Stimulated activated CD4-positive, alpha-beta T cell treated with anti-CD3 and anti-CD28 coated beads, Interleukin-1b, Interleukin-23, amount 100 ng/mL, for 4 hours (primary cell): ENCODE measurements at places on chromosomes 6 and 20.
A peak's percentile ranks its signal among the peaks of the same experiment; 100 is the strongest.

DNA sequence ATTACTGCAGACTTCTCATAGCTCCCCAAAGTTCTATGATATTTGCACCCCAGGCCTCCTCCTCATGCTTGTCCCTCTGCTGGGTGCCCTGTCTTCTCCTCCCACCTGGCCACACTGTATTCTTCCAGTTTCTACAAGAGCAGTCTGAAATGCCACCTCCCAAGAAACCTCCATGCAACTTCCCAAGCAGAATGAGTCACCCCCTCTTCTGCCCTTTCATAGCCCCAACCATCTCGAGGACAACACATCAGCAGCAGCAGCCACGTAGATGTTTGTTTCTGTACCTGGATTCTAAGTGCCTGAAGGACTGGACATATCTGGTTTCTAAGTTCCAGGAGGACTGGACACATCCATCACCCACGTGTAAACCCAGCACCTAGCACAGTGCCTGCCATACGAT is 6.6 kb upstream of the ULBP2 start:
- DNase-seq: no peak

DNA sequence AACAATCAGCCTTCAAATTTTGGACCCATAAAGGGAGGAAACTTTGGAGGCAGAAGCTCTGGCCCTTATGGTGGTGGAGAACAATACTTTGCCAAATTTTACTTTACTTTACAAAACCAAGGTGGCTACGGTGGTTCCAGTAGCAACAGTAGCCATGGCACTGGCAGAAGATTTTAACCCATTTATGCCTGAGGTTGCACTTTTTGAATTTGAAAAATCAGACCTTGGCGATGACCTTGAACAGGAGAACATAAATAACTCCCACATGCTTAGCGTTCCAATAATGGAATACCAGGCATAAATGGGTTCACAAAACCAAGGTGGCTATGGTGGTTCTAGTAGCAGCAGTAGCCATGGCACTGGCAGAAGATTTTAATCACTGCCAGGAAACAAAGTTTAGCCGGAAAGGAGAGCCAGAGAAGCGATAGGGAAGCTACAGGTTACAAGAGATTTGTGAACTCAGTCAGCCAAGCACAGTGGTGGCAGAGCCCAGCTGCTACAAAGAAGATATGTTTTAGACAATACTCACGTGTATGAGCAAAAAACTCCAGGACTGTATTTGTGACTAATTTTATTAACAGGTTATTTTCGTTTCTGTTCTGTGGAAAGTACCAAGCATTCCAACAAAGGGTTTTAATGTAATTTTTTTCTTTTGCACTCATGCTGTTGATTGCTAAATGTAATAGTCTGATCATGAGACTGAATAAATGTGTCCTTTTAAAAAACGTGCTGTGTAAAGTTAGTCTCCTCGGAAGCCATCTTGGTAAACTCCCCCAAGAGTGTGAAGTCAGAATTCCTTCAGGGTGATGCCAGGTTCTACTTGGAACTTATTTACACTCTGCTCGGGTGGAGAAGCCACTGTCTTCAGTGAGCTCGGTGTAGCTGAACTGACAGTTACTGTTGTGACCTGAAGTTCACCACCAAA is 6.7 kb downstream of the SFT2D1 start:
- DNase-seq: no peak

DNA sequence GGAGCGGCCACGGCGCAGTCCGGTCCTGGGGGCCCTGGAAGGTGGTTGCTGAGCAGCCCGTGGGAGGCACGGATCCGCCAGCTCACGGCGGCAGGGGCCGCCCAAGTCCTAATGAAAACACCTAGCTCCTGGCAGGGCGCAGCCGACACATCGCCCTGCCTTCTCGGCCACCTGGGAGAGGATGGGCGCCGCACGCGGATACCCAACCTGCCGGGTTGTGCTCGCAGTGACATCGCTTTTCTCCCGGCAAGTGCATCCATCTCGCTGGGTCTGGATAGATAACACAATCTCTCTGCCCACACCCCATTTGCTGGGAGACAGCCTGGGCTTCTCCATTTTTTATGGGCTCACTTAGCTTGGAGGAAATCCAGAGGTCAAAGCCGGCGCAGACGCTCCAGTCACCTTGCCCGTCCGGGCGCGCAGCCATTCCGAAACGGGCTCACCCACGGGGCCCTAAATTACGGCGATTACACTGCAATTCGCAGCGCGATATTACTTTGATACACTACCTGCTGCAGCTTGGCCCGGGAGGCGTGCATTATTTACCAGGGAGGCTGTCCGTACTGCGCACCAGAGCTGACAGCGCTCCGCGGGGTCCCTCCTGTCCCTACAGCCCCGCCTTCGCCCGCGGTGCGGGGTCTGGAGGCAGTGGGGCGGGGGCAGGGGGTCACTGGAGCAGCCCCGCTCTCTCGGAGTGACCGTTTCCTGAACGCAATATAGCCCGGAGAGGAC is 36.2 kb upstream of the CCDC167 start:
- peak; percentile 27 for DNase-seq

DNA sequence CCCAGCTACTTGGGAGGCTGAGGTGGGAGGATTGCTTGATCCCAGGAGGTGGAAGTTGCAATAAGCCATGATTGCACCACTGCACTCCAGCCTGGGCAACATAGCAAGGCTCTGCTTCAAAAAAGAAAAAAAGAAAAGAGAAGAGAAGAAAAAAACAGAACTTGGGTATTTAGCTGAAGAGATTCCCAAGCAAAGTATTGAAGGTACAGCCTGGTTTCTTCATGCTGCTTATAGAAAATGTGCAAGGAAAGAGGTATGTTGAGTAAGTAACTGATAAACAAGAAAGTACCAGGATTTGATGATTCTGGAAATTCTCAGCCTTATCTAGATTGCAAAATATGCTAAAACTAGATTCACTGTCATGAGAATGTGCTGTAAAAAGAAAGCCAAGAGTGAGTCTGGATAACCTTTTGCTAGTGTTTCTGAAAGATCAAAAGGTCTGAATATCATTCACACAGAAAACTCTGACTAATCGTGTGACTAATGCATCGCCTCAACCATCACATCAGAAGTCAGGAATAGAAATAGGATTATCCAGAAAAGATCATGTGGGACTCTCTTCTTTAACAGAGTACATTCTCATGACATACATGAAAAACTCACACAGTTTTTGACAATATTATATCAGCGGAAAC is 32.4 kb upstream of the NOP56 start:
- DNase-seq: no peak

- DNase-seq: no peak
Measured at GRCh38 chr20:10513931-10514575, 78.9 kb downstream of the SLX4IP start.

DNA sequence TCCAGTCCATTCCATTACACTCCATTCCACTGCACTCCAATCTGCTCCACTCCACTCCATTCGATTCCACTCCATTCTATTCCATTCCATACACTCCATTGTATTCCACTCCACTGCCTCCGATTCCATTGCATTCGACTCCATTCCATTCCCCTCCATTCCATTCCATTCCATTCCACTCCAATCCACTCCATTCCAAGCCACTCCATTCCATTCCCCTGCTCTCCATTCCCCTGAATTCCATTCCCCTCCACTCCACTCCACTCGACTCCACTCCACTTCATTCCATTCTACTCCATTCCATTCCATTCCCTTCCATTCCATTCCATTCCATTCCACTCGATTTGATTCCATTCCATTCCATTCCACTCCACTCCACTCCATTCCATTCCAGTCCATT is 25.7 kb upstream of the DEFB125 start:
- DNase-seq: no peak

- no peak for DNase-seq
Measured at GRCh38 chr6:136914947-136915346, 7.2 kb upstream of the SLC35D3 start.

DNA sequence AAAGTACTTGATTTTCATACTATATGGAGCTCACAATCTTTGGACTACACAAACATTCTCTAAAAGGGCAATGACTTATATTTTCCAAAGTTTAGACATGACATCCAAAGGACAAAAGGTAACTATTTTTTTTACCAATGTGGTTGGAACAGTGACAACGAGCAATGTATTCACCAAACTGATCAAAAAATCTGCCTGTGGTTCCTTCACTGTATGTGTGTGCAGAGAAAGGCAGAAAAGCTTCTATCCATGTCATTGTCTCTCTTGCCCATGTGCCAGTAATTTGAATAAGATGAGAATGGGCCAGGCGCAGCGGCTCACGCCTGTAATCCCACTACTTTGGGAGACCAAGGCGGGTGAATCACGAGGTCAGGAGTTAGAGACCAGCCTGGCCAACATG is 25.5 kb downstream of the MCUR1 start:
- no peak for DNase-seq

GRCh38 chr6:137095651-137096238 is 51.0 kb upstream of the IL20RA start:
- DNase-seq: no peak

DNA sequence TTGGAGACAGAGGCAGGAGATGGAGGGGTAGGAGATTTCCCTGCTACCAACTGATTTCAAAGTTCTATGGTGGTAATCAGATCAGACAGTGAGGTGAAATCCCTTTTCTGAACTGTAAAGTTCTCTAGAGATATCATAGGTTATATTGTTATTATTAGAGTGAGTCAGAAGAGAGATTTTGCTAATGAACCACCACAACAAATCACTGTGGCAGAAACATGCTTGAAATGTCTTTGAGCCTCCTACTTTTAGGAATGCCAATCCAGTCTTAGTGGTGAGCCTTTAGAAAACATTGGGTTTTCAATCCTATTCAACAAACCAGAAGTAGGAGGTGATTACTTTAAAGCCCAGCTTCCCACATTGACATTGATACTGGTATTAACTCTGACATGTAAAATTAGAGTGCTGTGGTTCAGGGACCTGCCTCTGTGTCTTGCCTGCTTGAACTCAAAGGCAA is 136.7 kb upstream of the CNR1 start:
- no peak for DNase-seq

- no peak for DNase-seq
Measured at GRCh38 chr20:61694682-61695081, 371.0 kb downstream of the TAF4 start.

DNA sequence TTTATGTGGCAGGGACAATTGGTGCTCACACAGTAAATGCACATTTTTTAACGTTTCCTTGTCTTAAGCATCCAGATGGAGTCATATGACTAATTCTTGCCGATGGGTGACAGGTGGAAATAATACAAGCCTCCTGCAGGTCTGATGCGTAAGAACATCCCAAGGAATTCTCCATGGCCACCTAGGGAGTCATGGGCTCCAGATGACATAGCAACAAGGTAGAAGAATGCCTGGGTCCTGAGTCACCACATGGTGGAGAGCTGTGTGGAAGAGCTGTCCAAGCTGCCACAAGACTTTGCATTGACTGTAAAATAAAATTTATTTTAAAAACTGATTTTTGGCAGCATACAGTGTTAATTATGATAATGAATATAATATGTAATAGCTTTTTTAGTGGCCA is 77.0 kb upstream of the MAP3K7 start:
- DNase-seq: no peak

- no peak for DNase-seq
Measured at GRCh38 chr6:169859978-169860703, 108.7 kb downstream of the ERMARD start.

- no peak for DNase-seq
Measured at GRCh38 chr20:31406115-31406514, at the start of gene DEFB121. DEFB121 (minus strand) TSS chr20:31406215; CDS start chr20:31406152, 63 bp downstream.

DNA sequence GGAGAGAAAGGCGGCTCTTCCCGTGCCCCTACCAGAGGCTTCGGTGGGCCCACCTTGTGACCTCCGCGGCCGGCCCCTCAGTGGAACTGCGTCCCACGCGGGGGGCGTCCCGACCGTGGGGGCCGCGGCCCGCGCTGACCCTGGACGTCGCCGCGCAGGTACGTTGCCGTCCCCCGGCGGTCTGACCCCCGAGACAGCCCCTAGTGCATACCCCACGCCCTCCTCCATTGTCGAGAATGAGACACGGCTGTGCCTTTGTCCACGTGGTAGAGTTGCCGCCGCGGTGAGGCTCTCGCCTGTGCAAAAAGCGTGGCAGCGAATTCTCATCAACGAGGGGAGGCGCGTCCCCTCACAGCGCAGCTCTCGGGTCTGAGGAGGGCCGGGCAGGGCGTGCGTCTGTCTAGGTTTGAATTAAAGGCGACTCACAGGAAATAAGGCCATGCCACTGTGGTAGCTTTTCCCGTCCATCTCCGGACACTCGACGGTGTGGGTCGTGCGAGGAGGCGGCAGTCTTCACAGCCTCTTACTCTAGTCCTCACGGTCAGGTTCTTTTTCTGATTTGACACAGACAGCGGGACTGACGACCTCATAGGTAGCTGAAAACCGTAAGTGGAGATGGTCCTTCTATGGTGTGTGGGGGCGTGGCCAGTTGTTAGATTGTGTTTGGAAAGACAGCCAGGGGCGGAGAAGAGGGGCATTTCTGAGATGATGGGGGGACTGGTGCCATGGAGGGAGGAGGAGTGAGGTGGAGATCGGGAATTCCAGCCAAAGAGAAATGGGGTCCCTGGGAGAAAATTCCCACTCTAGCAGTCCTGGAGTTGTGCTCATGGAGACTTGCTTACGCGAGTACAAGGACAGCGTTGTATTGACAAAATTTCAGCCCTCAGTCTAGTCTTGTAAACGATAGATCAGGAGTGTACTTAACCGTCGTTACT is 580 bp downstream of the NXT1 start:
- DNase-seq: peak; percentile 43

- no peak for DNase-seq
Measured at GRCh38 chr6:25971187-25971821, 8.7 kb downstream of the TRIM38 start.

GRCh38 chr6:52553158-52553557 is 23.7 kb downstream of the TRAM2 start:
- DNase-seq: no peak

DNA sequence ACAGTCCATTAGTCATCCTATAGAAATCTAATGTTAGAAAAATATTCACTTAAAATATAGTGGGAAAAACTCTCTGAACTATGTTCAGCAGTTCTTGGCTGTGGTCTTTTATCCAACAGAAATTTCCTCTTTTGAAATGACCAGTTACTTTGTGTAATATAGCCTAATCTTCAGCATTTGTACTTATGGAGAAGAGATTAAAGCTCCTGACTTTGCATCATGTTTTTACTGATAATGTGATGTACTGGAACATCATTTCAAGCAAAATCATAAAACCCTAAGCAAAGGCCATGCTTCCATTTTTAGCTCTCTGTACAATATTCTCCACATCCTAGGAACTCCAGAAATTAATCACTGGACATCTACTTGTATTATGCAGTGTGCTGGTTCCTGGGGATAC is 430.8 kb upstream of the RUNX2 start:
- no peak for DNase-seq

GRCh38 chr20:57682184-57683101 is 27.4 kb downstream of the PMEPA1 start:
- DNase-seq: no peak

- DNase-seq: no peak
Measured at GRCh38 chr6:44535967-44536366, 148.5 kb downstream of the CDC5L start.
